ENCODE measurements at places on chromosomes 5 and 9.

GRCh38 chr5:90747175-90747574 lies 188.6 kb downstream of the ADGRV1 start:
- DNase-seq: peak; percentile 9

- DNase-seq: peak; percentile 77
Observed at GRCh38 chr5:130286971-130287370, 382.7 kb downstream of the CHSY3 start.

DNA sequence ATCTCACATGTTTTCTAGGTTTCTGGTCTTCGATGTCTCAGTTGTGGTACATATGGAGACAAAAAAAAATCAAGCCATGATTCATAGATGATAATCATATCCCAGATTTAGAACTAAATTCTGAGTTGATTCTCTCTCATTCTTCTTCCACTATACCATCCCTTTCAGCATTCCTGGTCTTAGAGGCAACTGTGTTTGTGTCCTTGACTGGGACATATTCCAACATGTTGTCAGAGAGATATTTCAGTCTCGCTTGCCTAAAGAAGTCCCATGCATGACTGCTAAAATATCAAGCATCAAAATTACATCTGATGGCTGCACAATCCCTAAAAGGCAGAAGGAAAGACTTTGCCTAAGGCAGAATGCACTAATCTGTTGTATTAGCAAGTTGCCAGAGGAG lies 236.6 kb downstream of the PSAT1 start:
- peak; percentile 49 for DNase-seq

DNA sequence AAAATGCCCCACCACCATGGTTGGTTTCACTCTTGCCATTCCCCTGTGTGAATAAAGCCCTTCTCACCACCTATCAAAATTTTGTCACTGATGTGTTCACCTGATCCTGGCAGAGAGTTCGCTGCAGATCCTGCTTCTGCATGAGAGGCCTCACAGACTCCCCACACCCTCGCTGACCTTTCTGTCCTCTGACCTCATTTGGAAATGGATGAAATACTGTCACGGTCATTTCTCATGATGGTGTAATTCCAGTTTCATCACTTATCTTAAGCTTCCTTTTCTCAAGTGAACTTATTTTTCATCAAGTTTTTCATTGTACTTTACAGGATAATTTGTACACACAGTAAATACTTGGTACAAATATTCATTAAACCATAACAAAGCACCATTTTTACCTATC lies 131.3 kb downstream of the FRMD3 start:
- no peak for DNase-seq

GRCh38 chr9:97560851-97561250 lies 59.4 kb downstream of the TMOD1 start:
- DNase-seq: no peak

GRCh38 chr5:87949676-87950631 lies 318.7 kb downstream of the TMEM161B start:
- no peak for DNase-seq

- DNase-seq: no peak
Observed at GRCh38 chr5:131664929-131665328, 29.9 kb upstream of the RAPGEF6 start.

DNA sequence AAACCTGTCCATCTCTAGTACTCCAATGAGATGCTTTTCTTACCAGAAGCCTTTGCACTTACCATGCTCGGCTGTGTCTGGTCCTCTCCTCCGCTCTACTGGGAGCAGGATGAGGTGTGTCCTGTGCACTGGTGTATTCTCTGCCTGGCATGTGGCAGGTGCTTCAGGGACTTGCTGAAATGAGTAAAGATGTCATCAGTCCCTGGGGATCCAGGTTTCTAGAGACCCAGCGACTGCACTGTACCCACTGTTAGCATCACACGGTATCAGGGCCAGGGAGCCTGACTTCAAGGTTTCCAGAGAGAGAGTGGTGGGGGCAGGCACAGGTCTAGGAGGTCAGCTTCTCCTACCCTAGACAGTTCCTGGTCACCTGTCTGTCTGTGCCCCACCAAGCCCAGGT lies 10.5 kb downstream of the PTTG1 start:
- DNase-seq: no peak

Measured in fibroblast of skin of back (primary cell).